ENCODE measurements at places on chromosomes 12 and 14.

GRCh38 chr12:67451206-67451605 lies 182.0 kb downstream of the CAND1 start:
- no peak for DNase-seq

- DNase-seq: peak; percentile 24
These were observed 3.4 kb upstream of the SLCO1A2 start for GRCh38 chr12:21337959-21338744.

DNA sequence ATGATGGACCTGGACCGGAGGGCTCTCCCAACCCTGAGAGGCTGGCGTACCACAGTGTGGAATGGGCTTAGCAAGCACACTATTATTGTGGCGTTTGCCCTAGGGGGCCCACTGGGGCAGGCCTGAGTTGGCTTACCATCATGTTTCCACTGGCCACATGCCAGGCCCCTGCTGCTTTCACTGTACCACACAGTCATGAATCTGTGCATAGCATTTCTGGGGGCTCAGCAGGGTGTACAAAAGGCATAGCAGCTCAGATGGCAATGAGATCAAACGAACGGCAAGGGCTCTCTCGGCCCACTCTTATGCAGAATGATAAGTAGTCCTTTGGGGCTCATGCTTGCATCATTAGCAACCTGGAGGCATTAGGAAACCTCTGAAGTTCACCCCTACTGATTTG lies 137.0 kb upstream of the HIF1A start:
- DNase-seq: peak; percentile 83

DNA sequence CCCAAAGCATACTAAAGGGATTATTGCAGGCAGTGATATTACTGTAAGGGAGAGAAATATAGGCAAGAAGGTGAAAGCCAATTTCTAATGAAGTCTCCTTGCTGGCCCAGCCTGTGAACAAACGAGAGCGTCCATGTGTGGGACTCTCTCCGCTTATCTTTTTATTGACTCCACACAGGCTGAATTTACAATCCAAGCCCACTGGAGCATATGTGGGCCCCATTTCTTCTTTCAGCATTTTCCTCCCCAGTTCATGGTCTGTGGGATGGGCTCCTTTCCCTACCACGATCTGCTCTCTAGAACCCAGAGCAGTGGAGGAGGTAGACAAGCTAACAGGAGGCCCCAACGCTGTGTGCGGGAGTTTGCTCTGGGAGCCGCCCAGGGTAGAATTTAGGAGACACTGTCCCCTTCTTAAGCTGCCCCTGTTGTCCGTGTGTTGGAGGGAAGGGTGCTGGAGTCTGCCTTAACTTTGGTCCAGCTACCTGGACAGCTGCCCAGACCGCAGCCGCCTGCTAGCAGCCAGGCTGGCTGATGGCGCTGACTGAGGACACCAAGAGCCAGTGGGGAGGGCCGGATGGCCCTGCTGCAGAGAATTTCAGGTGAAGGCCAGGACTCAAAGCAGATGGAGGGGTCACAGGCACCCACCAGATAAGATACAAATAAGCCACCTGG lies 3.2 kb upstream of the HOXC11 start:
- DNase-seq: no peak

DNA sequence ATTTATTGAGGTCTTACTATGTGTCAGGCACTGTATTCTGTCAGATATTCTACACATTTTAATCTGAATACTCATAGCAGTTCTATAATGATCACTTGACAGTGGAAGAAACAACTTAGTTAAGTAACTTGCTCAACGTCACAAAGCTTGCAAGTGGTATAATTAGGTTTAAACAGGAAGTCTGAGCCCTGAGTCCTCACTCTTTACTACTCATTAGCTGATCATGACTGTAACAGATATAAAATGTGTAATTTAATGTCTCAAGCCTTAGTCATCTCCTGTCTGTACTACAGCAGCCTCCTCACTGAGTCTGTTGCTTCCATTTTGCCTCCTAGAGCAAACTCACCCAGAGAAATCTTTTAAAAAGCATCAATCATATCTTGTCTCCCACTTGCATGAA lies 38.9 kb downstream of the PPP4R4 start:
- DNase-seq: no peak

DNA sequence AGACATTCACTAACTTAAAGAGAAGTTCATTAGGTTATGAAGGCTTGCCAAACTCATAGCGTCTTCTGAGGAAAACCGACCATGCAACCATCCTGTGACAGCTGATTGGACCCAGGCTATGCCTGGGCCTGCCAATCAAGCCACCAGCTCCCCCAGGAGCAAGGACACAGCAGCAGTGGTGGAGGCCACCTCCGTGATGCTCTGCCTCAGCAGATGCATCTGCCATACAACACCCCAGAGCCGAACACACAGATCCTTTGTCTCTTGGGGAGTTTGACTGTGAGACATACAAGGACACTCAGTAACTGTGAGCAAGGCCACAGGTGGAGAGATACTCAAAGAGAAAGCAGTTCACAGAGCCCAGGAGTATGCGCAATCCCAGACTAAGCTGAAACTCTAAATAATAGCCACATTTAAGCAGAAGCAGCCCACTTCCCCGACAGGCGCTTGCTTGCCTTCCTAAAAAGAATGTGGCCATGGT lies 10.0 kb upstream of the CNIH1 start:
- DNase-seq: no peak

DNA sequence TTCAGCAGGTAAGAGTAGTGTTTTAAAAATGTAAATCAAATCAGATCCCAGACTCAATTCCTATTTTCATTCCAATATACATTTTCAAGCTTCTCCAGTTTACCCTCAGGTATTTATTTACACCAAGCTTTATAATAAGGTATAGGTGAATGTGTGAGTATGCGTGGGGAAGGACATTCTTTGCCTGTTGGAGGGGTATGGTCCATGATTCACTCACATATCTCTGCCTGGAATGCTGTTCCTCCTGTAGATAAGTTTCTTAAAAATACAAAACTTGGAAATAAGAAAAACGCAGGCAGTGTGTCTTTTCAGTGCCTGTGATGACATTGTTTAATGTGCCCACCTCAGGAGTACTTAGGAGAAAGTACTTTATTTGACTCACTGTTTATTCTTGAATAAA lies 118.6 kb downstream of the CCDC91 start:
- DNase-seq: no peak

- no peak for DNase-seq
These were observed 227.2 kb downstream of the SLC6A15 start for GRCh38 chr12:84685379-84685778.

- DNase-seq: no peak
These were observed 7.9 kb downstream of the MARK3 start for GRCh38 chr14:103393070-103393469.

- DNase-seq: peak; percentile 64
These were observed at the start of gene PIP4K2C for GRCh38 chr12:57590864-57591781. TSS of gene PIP4K2C (plus strand) at chr12:57591192. CDS start at chr12:57591290, 98 bp downstream.

GRCh38 chr12:24487606-24488005 lies 461.3 kb downstream of the BCAT1 start:
- DNase-seq: no peak

DNA sequence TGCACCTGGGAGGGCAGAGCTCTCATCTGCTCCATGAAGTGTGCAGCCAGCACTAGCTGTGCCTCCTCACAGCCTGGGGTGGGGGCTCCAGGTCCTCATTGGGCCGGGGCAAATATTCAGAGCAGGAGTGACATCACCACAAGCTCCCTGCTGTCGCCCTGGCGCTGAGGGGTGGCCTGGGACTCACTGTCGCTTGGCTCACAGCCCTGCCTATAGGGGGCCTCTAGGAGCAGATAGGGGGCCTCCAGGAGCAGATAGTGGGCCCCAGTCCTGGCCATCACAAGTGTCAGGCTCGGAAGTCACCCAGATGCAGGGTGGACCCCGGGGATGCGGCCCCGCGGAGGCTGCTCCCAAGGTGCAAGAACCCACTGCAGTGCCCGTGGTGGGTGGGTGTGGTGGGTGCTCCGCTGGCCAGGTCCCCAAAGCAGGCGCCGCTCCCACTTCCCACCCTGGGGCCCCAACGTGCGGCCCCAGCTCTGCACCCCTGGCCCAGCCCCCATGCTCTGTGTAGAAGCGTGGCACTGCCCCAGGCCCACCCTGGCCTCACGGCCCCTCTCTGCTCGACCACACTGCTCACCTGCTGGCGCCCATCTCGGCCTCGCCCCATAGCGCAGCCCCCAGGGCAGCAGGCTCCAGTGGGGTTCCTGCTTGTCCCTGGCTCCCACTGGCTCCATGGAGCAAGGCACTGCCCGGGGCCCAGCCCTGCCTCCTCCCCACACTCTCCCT lies 18.0 kb downstream of the SYNJ2BP start:
- DNase-seq: no peak

GRCh38 chr14:33796356-33796755 lies 154.5 kb downstream of the EGLN3 start:
- no peak for DNase-seq
